ENCODE measurements at places on chromosomes 6 and 20. TPM values are rescaled to one million over a fixed set of nuclear protein-coding genes. Genes with fewer than 3 reads are reported as not detected.

- no peak for DNase-seq
Measured at GRCh38 chr6:109069746-109070145, 24.9 kb downstream of the SESN1 start.

GLP1R gene
- total RNA-seq, result not detected

DNA sequence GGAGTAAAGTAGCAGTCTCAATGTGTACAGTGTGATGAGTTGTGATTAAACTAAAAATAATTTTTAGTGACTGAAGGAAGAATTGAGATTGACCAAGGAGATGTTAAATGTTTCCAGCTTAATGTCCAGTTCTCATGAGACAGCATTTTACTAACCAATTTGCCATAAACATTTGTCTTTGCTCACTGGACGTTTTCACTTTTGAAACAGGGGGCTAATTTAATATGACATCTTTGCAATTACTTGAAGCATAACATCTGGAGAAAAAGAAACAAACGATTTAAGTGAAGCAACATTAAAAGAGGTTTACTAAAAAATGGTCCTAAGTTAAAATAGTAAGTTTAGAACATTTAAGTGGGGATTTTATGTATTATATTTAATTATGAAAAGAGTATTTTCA is 443.8 kb downstream of the BCKDHB start:
- DNase-seq, result no peak

- DNase-seq, result no peak
Measured at GRCh38 chr20:53362736-53363135, 230.9 kb downstream of the ZNF217 start.

GRCh38 chr6:126770176-126770575 is 348.3 kb upstream of the RSPO3 start:
- no peak for DNase-seq

BMP5 gene
- not detected for total RNA-seq

LST1 gene
- total RNA-seq, result 0.37 TPM

GJA10 gene
- not detected for total RNA-seq

WFDC2 gene
- total RNA-seq, result not detected

- DNase-seq, result no peak
Measured at GRCh38 chr6:142918339-142919042, 26.5 kb downstream of the HIVEP2 start.

ZBTB46 gene
- 41.2 TPM for total RNA-seq

DNA sequence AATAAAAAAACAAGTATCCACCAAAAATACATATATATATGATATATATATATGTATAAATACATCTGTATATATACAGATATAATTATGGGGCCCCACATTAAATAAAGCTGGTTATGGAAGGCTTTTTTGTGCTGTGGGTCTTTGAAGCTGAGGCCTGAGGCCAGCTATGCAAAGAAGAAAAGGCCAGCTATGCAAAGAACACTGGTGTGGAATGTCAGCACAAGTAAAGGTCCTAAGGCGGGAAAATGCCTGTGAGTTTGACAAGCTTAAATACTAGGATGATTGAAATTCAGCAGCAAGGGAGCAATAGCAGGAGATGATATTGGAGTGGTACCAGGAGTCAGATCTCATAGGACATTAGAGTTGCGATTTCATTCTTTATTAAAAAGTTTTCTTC is 25.2 kb downstream of the ADGRF1 start:
- no peak for DNase-seq

DNA sequence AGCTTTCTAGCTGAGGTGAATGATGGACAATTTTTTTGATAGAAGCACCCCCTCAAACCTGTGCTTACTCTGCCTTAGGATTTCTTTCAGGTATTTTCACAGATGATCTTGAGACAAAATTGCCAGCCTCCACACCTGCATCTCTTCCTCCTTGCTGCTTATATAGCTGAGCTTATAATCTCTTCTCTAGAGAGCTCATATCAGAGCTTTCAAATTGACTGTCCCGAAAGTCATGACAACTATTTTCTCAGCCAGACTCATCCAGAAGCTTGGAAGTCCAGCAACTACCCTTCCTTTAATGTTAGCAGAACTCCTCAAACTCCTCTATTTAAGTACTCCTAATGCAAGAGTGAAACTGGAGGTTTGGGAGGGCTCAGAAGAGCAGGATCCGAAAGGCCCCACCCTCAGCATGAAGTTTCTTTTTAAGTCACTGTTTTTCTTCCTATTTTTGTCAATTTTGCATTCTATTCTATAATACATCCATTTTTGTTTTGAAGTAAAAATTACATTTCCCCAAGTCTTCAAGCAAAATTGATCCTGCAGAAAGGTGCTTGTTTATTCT is 12.7 kb downstream of the CGA start:
- DNase-seq, result no peak

LGSN gene
- total RNA-seq, result not detected

GRCh38 chr6:159066483-159066882 is 21.7 kb upstream of the TAGAP start:
- no peak for DNase-seq

CD93 gene
- 441 TPM for total RNA-seq

SDC4 gene
- total RNA-seq, result 79.3 TPM

- peak; percentile 36 for DNase-seq
Measured at GRCh38 chr6:31356216-31356945, 598 bp downstream of the HLA-B start.

All from dermis blood vessel endothelial cell (primary cell).